ENCODE measurements at places on chromosomes 5 and 9.

GRCh38 chr5:137782984-137783536 lies 28.9 kb upstream of the HNRNPA0 start:
- DNase-seq, result no peak

DNA sequence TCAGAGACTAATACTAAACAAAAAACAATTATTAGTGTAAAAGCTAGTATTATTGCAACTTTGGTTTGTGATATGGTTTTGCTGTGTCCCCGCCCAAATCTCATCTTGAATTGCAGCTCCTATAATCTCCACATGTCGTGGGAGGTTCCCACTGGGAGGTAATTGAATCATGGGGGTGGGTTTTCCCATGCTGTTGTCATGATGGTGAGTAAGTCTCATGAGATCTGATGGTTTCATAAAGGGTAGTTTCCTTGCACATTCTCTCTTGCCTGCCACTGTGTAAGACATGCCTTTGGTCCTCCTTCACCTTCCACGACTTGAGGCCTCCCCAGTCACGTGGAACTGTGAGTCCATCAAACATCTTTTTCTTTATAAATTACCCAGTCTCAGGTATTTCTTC lies 325.9 kb upstream of the DAB2 start:
- no peak for DNase-seq

DNA sequence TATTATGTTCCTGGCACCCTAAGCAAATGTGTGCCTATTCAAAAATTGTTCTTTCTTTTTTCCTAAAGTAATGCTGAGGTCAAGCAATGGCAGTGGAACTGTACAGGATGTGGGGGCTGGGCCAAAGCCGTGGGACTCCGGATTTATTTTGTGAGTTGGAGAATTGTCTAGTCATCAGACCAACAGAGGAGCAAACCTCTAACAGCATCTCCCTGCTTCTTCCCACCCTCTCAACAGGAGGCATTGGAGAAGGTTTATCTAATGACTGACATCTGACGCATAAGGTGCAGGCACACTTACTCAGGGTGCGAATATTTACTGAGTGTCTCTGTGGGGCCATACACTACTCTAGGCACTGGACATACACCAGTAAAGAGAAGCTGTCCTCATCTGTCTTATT lies 38.6 kb downstream of the MARCHF11 start:
- DNase-seq, result no peak

DNA sequence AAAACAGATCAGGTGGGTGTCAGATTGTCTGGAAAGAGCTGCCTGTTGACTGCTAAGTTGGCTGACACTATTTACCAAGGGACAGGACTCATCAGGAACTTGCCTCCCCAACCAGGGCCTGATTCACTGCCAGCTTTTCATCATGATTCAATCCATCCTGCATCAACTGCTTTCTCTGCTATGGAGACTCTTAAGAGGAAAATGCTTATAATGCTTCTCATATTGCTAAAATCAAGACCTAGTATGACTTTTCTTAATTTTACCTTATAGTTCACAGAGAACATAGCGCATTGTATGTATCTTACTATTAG lies 21.3 kb downstream of the HTR4 start:
- no peak for DNase-seq

DNA sequence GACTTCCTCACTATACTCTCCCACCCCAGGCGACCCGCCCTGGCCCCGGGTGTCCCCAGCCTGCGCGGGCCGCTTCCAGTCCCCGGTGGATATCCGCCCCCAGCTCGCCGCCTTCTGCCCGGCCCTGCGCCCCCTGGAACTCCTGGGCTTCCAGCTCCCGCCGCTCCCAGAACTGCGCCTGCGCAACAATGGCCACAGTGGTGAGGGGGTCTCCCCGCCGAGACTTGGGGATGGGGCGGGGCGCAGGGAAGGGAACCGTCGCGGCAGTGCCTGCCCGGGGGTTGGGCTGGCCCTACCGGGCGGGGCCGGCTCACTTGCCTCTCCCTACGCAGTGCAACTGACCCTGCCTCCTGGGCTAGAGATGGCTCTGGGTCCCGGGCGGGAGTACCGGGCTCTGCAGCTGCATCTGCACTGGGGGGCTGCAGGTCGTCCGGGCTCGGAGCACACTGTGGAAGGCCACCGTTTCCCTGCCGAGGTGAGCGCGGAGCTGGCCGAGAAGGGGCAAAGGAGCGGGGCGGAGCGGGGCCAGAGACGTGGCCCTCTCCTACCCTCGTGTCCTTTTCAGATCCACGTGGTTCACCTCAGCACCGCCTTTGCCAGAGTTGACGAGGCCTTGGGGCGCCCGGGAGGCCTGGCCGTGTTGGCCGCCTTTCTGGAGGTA lies 2.1 kb downstream of the CA9 start:
- DNase-seq, result no peak

DNA sequence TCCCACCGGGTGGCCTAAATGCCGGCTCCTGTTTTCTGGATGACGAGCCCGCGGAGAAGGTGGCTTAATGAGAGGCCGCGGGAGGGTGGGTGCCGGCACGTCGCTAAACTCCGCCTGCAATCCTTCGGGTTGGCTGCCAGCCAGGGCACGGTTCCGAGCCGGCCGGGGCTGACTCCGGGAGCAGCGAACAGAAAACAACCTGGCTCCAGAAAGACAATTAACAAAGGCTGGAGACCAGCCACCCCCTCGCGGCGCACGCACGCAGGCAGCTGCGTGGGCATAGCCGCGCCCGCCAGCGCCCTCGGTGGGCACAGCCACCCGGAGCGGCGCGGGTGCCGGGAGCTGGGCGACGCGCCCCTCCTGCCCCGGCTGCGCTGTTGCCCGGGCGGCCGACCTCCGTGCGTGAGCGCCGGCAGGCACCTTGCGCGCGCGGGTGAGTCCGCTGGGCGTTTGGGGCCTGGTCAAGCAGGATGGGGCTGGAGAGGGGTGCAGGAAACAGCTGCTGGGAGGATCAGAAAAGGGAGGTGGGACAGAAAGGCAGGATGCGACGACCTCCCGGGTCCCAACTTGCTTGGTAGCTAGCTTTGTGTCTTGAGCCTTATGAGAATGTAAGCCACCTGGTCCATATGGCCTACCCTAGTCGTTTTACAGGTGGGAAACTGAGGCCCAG lies at the start of gene ARHGEF37:
ARHGEF37 (plus strand) TSS at position 307 of the 670 bp plus-strand sequence. CDS start 16,272 bp downstream, outside the sequence.
- peak; percentile 40 for DNase-seq
